HFF-Myc (cell line): ENCODE measurements at places on chromosomes 1 and 21.

DNA sequence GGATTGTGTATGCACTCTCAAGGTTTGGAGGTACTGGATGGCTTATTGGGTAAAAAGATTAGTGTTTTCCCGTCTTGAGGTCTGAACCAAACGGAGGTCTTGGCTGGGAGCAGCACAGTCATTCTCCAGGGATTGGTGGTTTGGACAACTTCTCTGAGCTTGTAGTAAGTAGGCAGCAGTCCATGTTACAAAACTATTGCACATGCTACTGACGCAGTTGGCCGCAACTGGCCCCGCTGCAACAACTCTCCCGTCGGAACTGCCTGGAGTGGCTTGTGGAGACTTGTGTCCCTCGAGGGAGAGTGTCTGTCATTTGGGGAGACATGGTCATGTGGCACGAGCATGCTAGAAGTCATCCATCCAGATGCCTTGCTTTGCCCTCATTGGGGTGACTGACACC lies 276.0 kb downstream of the TM2D1 start:
- no peak for DNase-seq

DNA sequence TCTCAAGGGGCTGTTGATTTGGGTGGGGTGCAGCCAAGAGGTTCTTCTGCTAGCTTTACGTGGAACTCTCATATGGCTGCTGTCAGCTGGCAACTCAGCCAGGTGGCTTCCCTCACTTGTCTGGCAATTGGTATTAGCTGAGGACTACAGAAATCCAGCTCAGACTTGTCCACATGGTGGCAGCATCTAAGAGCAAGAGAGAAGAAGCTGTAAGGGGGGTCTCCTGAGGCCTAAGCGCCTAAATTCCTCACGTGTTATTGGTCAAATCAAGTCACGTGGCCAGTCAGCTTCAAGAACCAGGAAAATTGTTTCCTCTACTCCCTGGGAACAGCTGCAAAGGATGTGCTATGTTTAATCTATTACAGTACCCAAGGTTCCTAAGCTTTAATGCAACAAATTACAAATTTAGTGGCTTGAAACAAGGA lies 4.2 kb upstream of the DYRK3 start:
- DNase-seq: peak; percentile 78

GRCh38 chr1:193609592-193609991 lies 423.2 kb upstream of the B3GALT2 start:
- DNase-seq: no peak

DNA sequence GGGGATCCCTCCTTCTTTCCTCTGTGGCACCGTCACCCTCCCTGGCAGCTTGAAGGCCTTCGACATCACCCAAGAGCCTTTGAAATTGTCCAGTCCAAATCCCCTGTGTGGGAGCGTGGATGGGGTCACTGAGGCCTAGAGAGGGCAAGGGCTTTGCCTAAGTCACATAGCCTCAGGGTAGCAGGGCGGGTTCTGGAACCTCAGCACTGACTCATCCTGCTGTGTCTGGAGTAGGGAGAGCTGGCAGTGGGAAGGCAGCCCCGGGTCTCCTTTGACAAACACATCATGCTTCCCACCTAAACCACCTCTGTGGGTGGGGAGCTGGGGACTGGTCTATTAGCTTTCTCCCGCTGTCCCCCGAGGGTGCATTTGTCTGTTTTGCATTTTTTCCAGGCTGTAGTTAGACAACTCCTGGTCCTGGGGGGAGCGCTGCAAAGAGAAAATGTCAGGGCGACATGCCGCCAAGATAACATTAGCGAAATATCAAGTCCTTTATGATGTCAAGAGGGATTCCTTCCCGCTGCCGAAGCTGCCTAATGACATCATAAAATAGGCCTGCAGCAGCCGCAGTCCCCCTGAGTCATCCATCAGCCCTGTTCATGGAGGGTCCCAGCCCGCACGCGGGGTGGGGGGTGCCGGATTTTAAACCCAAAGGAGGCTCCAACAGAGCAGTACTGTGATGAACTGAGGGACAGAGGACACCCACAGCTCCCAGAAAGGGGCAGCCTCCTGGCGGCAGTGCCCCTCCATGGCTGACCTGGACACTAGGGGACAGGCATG lies 77.0 kb upstream of the POU3F1 start:
- DNase-seq: no peak

GRCh38 chr1:224183591-224184312 lies 712 bp downstream of the DEGS1 start:
- DNase-seq: peak; percentile 12

DNA sequence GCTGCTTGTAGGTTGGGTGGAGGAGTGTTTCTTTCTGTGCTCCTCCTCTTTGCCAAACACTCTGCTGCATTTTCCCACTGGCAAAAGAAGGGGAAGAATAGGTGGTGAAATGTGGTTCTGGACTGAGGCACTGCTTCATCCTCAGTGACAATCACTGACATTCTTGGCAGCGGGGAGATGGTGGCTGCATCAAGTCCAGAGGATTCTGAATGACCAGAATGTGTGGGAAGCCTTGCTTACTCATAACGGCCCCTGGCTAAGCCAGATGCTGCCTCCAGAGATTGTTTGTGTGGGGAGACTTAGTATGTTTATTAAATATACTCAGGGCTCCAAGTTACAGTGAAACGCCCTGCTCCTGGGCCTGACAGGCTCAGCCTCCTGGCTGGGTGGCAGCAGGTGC lies 160.3 kb downstream of the CACNA1E start:
- DNase-seq: no peak

DNA sequence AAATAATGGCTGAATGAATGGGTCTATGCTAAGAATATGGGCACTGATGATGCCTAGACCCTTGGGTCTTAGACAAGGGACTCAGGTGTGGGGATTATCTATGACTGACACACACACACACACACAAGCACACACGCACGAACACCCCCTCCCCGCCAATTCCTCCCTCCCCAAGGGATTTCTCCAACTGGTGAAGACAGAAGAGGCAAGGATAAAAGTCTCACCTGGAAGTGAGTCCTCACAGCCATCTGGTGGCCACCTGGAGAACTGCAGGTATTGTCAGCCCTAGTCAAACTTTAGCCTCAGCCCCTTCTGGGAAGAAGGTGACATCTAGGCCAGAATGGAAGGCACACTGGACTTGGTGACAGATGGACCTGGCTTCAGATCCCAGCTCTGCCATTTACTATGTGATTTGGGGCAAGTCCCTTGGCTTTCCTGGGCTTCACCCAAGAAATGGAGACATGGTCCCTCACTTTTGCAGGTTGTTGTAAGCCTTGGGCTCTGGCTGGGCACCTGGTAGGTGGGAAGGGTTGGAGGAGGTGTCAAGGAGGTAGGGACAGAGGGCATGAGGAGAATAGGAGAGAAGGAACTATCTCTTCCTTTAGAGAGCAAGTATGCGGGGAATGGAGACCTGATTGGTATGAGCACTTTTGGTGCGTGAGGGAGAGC lies 4.0 kb upstream of the GPR3 start:
- DNase-seq: no peak

DNA sequence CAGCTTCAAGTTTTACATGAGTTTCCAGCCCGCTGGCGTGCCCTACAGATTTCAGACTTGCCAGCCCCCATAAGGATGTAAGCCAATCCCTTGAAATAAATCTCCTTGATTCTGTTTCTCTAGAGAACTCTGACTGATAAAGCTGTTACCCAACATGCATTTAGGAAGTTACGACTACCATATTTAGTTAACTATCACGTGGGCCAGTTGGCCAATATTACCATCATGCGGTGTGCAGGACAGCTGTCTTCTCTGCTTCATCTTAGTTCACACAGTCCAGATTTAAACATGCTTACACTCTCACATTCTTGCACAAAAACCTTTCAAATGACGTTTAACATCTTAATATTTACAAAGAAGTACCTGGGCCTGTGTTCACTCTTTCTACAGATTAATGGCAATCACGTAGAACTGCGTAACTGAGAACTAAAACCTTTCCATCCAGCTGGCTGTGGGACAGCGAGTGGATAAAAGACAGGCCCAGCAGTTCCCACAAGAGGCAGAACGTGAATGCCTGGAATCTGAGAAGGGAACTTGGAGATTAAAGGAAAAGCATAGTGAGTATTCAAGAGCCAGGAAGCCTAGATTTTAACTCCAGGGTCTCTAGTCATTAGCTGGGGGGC lies 20.8 kb downstream of the FAM177B start:
- DNase-seq: no peak

DNA sequence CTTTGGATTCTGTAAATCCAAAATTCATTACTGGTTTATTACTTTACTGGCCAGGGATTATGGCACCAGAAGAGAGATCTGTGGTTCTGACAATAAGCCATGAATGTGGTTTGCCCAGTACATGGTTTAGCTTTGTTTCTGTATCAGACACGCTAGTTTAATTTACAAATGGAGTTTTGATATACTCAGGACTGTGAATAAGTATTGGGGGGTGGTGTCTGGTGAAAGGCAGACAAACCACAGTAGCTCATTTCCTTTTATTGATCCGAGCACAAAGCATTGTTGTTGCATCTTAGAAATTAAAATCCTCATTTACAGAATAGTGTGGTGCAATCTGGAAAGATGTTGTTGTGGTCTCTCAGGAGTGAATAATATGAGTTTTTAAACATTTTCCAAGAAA lies 96.0 kb downstream of the ST6GALNAC3 start:
- no peak for DNase-seq

DNA sequence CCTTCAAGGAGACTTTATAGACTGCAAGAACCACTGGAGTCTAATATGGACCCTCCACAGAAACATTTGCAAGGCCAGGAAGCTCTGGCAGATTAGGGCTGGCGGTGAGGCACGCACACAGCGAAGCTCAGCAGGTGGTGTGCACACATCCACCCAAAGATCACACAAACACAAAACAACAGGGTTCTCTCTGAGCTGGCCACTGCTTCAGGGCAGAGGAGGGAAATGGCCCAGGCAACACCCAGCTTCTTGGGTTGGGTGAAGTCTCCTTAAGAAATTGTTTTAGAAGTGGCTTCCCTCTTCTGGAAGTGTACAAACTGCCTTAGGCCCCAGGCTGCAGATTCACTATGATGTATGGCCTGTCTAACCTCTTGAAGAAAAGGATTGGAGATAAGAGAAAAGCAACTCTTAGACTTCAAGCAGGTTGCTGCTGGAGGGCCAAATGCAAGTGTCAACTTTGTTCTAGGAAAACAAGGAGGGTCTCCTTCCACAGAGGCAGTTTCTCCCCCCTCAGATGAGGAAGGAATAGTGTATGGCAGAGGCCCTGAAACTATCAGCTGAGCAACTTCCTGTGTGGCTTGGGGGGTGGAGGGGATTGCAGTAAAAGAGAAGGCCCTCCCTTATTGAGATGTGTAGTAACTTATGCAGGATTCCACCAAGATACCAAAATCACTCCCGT lies 2.0 kb downstream of the RCSD1 start:
- no peak for DNase-seq

DNA sequence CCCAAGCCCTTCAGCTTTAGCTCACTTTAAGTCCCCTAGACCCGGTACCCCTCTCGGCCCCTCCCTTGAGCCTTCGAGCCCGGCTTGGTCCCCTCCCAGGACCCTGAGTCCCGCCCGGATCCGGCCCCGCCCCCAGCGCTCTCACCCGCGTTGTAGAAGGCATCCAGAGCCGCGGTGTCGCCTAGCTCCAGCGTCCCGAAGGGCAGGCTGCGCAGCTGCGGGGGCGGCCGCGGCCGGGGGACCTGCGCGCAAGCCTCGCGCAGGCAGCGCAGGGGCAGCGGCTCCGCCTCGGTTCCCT lies 699 bp downstream of the MAP3K6 start:
- DNase-seq: no peak

DNA sequence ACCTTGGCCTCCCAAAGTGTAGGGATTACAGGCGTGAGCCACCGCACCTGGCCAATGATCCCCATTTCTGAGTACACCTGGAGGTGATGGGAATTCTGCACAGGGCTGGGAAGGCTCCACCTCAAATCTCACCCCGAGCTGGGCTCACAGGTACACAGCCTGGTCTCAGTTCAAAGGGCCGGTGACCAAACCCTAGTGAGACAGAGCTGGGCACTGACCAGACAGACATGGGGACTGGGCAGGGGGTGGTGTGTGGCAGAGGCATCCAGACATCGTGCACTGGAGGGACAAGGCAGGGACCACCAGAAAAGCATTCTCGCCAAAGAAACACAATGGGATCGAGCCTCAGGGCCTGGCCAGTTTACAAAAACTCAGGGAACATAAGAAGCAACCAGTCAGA lies 17.2 kb downstream of the LSS start:
- no peak for DNase-seq

- peak; percentile 82 for DNase-seq
Measured at GRCh38 chr1:182962554-182963115, 9.7 kb upstream of the SHCBP1L start.

- DNase-seq: no peak
Measured at GRCh38 chr1:185520188-185520920, 203.3 kb upstream of the IVNS1ABP start.

GRCh38 chr1:228980232-228980937 lies 245.1 kb downstream of the RHOU start:
- DNase-seq: no peak

- no peak for DNase-seq
Measured at GRCh38 chr1:50415235-50416149, 7.8 kb downstream of the DMRTA2 start.

- no peak for DNase-seq
Measured at GRCh38 chr1:113246929-113247328, 143.4 kb upstream of the MAGI3 start.

- DNase-seq: no peak
Measured at GRCh38 chr1:203818399-203818798, 23.0 kb downstream of the ZBED6 start.

- no peak for DNase-seq
Measured at GRCh38 chr21:45639206-45640000, 4.1 kb upstream of the PCBP3 start.

DNA sequence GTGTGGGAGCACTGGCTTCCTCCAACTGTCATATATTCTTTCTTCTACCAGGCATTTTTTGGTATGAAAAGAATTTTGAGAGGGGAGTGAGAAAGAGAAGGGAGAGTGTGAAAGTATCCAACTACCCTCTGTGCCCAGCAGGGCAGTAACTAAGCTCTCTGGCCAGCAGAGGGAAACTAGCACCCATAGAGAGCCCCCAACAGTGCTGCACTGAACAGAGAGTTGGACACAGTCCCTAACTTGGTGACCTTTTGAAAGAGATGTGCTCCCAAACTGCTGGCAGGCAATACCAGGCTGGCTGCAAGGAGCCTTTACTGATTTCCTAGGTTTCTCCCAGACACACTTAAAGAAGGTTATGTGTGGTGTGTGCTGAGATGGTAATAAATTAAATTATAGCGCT lies 118.8 kb upstream of the PBX1 start:
- no peak for DNase-seq

GRCh38 chr1:115164484-115164883 lies 75.2 kb upstream of the TSPAN2 start:
- DNase-seq: no peak

GRCh38 chr1:54105080-54105479 lies 47.7 kb downstream of the CDCP2 start:
- DNase-seq: no peak
